ENCODE measurements at places on chromosomes 4 and X. TPM values are rescaled to one million over a fixed set of nuclear protein-coding genes. Genes with fewer than 3 reads are reported as not detected.

DNA sequence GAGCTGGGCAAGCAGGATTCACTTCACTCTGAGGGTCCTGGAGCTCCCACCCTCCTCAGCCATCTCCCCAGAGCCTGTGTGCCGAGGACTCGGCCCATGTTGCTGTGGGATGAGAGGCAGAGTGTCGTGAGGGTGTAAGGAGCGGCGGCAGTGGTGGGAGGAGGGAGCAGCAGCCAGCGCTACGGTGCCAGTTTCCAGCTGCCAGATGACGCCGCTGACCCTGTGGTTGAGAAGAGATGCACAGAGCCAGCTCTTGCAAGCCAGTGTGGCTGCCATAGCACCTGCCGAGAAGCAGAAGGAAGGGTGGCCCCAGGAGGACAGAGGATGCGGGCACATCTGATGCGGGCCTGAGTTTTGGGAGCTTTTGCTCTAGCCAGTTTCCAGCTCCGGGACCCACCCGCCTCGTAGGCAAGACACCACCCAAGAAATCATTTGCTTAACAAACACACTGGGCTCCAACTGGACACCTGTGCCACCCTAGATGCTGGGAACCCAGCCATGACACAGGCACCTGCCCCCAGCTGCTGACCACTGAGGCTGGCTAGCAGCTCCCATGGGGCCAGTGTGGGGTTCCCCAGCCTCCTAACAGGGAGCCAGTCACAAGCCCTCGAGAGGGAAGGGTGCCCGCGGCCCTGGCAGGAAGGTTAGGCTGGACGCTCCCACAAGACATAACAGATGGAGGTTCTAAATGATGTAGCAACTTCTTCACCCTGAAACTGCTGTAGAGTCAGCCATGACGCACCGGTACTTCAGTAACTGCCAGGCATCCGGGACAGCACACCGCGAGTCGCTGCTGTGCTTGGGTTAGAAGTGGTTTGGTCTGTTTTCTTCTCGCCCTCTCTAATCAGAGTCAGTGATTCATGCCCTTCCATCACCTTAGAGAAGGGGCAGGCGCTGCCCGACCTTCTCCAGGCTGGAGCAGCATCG, 8.9 kb downstream of the MSANTD1 start:
- no peak for DNase-seq

- no peak for DNase-seq
Measured at GRCh38 chrX:114201622-114202021, 382.3 kb upstream of the HTR2C start.

CCDC110 gene
- 0.18 TPM for total RNA-seq

TXK gene
- total RNA-seq = 14.2 TPM

PHKA1 gene
- 9.7 TPM for total RNA-seq

CDX4 gene
- total RNA-seq = not detected

SETD7 gene
- 14.1 TPM for total RNA-seq

DNA sequence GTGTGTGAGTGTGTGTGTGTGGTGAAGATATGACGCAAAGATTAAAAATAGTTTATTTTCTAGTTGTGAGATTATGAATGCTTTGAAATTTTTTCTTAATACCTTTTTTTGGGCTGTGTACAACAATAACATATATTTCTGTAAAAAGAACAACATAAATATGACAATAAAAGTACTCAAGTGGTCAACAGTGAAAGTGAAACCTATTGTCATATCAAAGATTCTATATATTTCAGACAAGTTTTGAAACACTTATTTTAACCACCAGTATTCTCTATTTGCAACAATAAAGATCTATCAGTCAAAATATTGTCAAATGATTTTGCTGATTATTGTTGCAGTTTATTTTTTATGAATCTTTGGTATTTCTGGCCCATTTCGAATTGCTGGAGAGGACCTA, 98.0 kb downstream of the SPOCK3 start:
- DNase-seq = no peak

DNA sequence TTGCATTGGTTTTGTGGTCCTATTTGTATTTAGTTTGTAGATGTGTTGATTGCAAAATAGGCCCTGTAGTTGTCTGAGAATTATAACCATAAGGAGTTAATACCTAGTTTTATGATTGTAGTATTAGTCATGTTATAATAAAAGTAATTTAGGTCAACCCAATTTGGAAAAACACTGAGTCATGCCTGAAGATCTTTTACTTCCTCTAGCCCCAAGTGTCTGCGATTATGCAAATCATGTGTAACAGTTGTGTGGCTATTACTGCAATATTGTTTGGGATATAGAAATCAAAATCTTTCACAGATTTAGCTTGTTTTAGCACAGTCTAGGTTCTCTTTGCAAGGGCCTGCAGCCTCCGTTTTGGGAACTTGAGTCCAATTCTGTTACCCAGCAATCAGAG, 12.6 kb downstream of the SRD5A3 start:
- DNase-seq = no peak

ARL9 gene
- total RNA-seq = 0.46 TPM

DNA sequence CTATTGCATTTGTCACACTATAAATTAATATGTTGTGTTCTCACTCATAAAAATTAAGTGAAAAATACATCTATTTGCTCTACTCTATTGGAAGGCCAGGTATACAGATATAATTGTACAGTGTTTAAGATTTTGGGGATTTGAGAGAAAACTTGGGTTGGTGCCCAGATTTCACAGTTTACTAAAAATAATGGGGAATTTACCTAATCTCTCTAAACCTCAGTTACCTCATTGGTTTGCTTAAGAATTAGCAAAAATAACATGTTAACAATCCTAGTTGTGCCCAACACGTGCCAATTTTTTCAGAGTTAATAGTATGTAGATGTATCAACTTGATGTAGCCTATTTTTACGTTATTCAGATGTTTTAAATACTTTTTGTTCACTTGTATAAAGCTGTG, 1495.3 kb upstream of the PCDH7 start:
- no peak for DNase-seq

DNA sequence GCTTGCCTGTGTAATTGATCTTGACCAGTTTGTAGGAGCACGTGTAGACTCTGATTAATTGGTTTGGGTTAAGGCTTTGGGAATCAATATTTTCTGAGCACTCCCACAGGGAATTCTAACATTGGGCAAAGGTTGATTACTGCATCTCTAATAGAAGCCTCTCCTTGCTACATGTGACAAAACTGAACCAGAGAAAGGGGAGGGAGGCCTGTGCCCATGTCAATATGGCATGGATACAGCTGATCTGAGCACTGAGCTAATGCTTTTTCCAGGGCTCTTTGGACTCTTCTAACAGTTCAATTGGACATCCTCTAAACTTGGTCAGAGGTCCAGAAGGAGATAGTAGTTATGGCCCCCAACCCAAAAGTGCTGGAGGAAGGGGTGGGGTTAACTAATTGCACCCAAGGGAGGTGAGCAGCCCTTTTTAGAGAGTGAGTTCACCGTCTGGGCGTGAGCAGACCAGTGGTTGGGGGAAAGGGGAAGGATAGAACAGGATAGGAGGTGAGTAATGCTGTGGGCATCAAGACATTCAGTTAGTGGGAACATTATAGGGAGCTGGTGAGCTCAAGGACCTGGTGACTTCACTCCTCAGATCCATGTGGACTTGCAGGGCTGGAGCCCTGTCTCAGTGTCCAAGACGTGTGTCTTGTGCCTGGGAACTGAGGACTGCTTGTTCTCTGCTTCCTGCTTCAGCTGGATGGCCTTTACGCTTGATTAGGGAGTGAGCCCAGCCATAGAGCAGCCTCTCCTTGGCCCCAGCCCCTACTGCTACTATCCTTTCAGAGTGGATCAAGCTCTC, 22.8 kb downstream of the MSN start:
- DNase-seq = no peak
